Right renal pelvis (tissue), 4 donors: ENCODE measurements at places on chromosomes 7 and 10. TPM values are rescaled to one million over a fixed set of nuclear protein-coding genes. Genes with fewer than 3 reads are reported as not detected.

Gene MRC1
- polyA plus RNA-seq: 11.3 TPM

Gene AQP1
- polyA plus RNA-seq: 195 TPM

Gene PIP
- polyA plus RNA-seq: not detected

Gene RBM28
- 50.8 TPM for polyA plus RNA-seq

Gene NUTM2B
- 2.0 TPM for polyA plus RNA-seq
